Activated naive CD8-positive, alpha-beta T cell treated with anti-CD3 and anti-CD28 coated beads, Interleukin-2, amount 10 ng/mL, durations not matched to agents 7 days and 5 days (primary cell): ENCODE measurements at places on chromosomes 13 and 19. TPM values are rescaled to one million over a fixed set of nuclear protein-coding genes. Genes with fewer than 3 reads are reported as not detected.
A peak's percentile ranks its signal among the peaks of the same experiment; 100 is the strongest.

GRCh38 chr19:49148784-49149651 is 6.2 kb downstream of the HRC start:
- H3K4me1 ChIP-seq: peaks cover 20% of the 10 kb centered on the region
- H3K4me3 ChIP-seq: peak overlapping the region; percentile 85
- peak; percentile 85 for DNase-seq
- H3K27me3 ChIP-seq: peaks cover 70% of the 10 kb centered on the region
- H3K36me3 ChIP-seq: no peaks in the 10 kb centered on the region

- no peaks in the 10 kb centered on the region for H3K36me3 ChIP-seq
- H3K27ac ChIP-seq: no peak overlapping the region
- DNase-seq: no peak
- peaks cover 16% of the 10 kb centered on the region for H3K27me3 ChIP-seq
- no peak overlapping the region for H3K4me3 ChIP-seq
Observed at GRCh38 chr19:29551774-29552173, 26.0 kb downstream of the VSTM2B start.

DNA sequence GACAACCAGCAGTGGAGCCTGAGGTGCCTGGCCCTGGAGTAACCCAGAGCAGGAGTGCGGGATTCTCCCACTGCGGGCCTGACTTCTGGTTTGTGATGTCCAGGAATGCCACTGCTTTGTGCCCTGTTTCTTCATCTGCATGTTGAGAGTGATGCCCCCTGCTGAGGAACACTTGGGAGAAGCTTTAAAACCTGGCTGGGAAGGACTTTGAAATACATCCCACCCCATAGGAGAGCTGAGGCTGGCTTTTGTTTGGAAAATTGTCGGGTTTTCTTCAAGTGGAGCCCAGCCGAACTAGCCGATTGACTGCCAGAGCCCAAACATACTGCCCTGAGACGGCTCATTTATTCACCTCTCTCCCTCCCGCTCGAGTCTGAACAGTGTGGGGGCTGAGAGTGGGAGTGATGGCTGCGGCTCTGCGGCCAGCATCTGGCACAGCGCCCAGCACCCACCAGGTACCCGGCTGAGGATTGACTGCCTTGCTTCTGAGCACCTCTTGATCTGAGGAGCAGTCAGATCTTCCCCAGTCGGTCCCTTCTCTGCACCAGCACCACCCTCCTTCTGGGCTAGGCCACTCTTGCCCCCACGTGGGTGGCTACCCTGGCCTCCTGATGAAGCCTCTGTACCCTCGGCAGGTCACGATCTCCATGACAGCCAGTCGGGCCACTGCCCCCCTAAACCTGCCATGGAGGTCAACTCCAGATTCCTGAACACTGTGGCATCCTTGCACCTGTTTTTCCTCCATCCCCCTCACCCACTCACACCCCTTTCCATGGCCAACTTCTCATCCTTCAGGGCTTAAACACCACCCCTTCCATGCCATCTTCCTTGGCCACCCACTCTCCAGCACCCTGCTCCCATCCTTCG is 148.9 kb downstream of the SIPA1L3 start:
- peaks cover 3% of the 10 kb centered on the region for H3K36me3 ChIP-seq
- H3K27me3 ChIP-seq: no peaks in the 10 kb centered on the region
- DNase-seq: no peak
- peaks cover 9% of the 10 kb centered on the region for H3K4me1 ChIP-seq
- H3K4me3 ChIP-seq: no peak overlapping the region

The ZNF558 gene
- 35.0 TPM for total RNA-seq

GRCh38 chr13:99659226-99659625 is 158.0 kb downstream of the TM9SF2 start:
- peak overlapping the region; percentile 65 for H3K4me3 ChIP-seq
- peak overlapping the region; percentile 92 for H3K27ac ChIP-seq
- peaks cover 31% of the 10 kb centered on the region for H3K4me1 ChIP-seq
- H3K27me3 ChIP-seq: peaks cover 13% of the 10 kb centered on the region

GRCh38 chr13:110274687-110275086 is 32.3 kb downstream of the COL4A1 start:
- no peak overlapping the region for H3K27ac ChIP-seq
- H3K4me3 ChIP-seq: no peak overlapping the region
- no peak for DNase-seq
- no peaks in the 10 kb centered on the region for H3K36me3 ChIP-seq

GRCh38 chr19:40702337-40703012 is 12.0 kb upstream of the NUMBL start:
- no peaks in the 10 kb centered on the region for H3K4me1 ChIP-seq
- no peaks in the 10 kb centered on the region for H3K27me3 ChIP-seq
- no peak overlapping the region for H3K27ac ChIP-seq
- peaks cover 18% of the 10 kb centered on the region for H3K36me3 ChIP-seq
- no peak for DNase-seq

- H3K27me3 ChIP-seq: peaks cover 67% of the 10 kb centered on the region
- DNase-seq: no peak
- peak overlapping the region; percentile 40 for H3K4me3 ChIP-seq
- no peak overlapping the region for H3K27ac ChIP-seq
Observed at GRCh38 chr13:36918246-36919131, 1.5 kb downstream of the SMAD9 start.

The ZNF835 gene
- 6.5 TPM for total RNA-seq

The MYH14 gene
- total RNA-seq: not detected

DNA sequence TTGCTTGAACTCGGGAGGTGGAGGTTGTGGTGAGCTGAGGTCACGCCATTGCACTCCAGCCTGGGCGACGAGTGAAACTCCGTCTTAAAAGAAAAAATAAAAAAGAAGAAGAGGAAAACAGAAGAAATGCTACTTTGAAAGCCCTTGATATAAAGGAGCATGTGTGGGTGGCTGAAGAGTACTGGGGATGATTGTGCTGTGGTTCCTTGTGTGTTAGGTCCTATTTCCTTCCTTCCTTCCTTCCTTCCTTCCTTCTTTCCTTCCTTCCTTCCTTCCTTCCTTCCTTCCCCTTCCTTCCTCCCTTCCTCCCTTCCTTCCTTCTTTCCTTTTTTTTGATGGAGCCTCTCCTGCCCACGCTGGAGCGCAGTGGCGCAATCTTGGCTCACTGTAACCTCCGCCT is 14.3 kb downstream of the WDR88 start:
- H3K4me1 ChIP-seq: peaks cover 5% of the 10 kb centered on the region
- H3K36me3 ChIP-seq: no peaks in the 10 kb centered on the region
- DNase-seq: no peak
- H3K4me3 ChIP-seq: no peak overlapping the region
- H3K27me3 ChIP-seq: peaks cover 11% of the 10 kb centered on the region

DNA sequence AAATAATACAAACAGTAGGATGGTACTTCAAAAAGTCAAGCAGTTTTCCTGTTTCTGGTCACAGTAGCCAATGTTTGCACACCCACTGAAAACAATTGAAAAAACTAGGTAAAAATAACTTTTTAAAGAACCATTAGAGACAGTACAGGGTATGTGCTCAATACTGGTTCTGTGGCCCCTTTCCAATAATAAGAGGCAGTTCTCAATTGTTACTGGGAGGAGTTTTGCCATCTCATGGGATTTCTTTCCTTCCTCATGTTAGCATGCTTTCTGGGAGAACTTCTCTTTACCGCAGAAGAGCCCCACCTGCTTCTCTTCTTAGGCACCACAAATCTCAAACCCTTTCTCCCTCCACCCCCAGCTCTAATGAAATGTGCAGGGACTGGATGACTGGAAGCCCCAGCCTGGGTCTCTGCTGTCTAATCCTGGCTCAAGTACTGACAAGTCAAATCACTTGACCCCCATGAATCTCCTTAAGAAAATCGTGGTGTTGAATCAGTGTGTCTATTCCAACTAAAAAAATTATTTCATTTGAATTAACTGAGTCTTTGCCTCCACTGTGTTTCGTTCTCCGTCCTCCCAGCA is 14.6 kb downstream of the METTL21C start:
- no peak for DNase-seq
- H3K27ac ChIP-seq: no peak overlapping the region
- no peak overlapping the region for H3K4me3 ChIP-seq

DNA sequence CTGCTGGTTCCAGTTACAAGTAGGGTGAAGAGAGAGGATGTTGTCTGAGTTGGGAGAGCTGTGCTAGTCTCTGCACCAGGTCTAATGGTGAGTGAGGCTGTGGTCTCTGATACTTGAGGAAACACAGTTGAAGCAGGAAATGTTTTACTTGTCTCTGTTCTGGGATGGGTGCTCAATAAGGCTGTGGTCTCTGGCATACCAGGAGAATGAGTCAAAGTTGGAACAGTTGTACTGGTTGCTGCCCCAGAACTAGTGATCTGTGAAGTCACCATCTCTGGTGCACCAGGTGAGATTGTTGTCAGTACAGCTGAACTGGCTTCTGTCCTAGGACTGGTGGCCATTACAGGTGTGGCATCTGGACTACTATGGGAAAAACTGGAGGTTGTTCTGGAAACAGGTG is 74.7 kb downstream of the MUC16 start:
- no peak overlapping the region for H3K4me3 ChIP-seq
- no peaks in the 10 kb centered on the region for H3K36me3 ChIP-seq
- H3K27ac ChIP-seq: no peak overlapping the region
- H3K27me3 ChIP-seq: peaks cover 3% of the 10 kb centered on the region
- H3K4me1 ChIP-seq: no peaks in the 10 kb centered on the region

DNA sequence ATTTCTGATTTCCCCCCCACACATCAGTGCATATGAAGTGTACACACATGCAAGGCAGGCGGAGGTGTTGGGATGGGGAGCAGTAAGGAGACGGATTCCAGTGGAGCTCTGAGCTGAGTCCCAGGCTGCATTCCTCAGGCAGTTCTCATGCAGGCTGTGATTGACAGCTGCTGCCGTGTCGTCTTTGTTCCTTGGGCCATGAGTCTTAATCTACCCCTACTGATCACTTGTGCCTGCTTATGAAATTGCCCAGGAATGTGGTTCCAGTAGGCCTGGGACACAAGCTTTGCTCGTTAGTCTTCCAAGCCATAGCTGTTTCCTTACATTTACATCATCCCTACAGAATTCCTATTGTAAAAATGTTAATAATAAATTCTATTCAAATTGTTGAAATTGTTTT is 1241.9 kb downstream of the UQCRFS1 start:
- no peak for DNase-seq
- no peak overlapping the region for H3K27ac ChIP-seq
- no peaks in the 10 kb centered on the region for H3K4me1 ChIP-seq
- H3K27me3 ChIP-seq: no peaks in the 10 kb centered on the region
- H3K36me3 ChIP-seq: no peaks in the 10 kb centered on the region
- no peak overlapping the region for H3K4me3 ChIP-seq
